ENCODE measurements at places on chromosomes 12 and 14.

DNA sequence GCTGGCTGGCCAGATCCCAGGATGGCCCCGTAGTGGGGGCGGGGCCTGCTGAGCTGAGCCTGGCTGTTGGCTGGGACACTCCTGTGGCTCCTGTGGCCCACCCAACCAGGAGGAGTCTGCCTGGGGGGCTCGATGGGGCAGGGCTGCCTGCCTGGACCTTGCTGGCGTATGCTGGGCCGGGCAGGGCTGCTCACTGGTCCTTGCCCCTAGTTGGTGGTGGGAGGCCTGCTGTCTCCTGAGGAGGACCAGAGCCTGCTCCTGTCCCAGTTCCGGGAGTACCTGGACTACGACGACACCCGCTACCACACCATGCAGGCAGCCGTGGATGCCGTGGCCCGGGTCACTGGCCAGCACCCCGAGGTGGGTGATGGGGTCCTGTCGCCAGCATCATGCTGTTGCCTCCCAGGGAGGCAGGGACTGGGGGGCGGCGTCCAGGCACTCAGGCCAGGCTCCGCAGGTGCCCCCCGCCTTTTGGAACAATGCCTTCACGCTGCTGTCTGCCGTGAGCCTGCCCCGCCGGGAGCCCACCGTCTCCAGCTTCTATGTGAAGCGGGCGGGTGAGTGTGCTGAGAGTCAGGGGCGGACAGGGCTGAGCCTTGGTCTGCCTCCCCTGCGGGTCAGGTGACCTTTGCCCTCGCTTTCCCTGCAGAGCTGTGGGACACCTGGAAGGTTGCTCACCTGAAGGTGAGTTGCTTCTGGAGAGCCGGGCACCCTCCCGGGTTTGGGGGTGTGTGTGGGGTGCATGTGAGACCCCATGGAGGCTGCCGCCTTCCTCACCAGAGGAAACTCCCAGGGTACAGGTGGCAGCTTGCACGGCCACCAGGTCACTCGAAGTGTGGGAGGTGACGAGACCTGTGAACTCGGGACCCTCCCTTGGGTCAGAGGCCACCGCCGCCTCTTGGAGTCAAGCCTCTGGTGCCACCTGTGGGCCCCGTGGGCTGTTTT is 3.4 kb downstream of the NOC4L start:
- DNase-seq: no peak
- no peak overlapping the region for H3K27ac ChIP-seq
- H3K36me3 ChIP-seq: no peaks in the 10 kb centered on the region
- H3K27me3 ChIP-seq: no peaks in the 10 kb centered on the region

GRCh38 chr14:103374121-103374520 is 11.1 kb upstream of the MARK3 start:
- DNase-seq: no peak
- H3K4me1 ChIP-seq: peaks cover 9% of the 10 kb centered on the region
- no peaks in the 10 kb centered on the region for H3K27me3 ChIP-seq
- no peak overlapping the region for H3K4me3 ChIP-seq

DNA sequence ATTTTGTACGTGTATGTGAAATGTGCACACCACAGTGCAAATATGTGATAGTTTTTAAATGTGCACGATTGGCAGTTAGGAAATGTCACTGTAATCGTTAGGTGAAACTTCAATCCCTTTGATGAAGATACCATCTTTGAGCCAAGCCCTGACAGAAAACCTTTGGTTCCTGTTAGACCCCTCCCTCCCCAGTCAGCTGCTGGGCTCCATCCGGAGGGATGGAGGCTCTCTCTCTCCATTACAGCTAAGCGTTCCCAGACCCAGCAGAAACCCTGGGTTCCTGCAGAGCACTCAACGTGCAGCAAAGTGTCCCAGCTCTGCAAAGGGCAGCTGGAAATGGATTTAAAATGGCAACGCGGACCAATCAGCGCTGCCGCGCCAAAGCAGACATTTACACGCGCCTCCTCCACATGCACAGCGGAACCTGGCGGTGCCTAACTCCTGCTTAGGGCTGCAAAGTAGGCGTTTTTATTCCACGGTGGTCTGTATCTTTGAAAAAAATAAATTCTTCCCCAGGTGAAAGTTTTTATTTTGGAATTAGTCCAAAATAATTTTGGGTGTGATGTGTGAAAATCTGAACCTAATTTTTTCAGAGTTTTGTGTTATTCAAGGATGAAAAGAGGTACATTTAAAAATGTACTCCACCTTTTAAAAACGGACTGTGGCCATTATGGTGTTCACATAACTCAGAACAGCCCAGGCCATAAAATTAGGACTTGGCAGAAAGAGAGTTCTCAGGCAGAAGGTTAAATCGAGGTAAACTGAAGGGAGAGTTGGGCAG is 1.4 kb upstream of the HMGA2 start:
- peak overlapping the region; percentile 91 for H3K4me3 ChIP-seq
- peaks cover 36% of the 10 kb centered on the region for H3K4me1 ChIP-seq
- peak overlapping the region; percentile 75 for H3K27ac ChIP-seq
- no peaks in the 10 kb centered on the region for H3K27me3 ChIP-seq

DNA sequence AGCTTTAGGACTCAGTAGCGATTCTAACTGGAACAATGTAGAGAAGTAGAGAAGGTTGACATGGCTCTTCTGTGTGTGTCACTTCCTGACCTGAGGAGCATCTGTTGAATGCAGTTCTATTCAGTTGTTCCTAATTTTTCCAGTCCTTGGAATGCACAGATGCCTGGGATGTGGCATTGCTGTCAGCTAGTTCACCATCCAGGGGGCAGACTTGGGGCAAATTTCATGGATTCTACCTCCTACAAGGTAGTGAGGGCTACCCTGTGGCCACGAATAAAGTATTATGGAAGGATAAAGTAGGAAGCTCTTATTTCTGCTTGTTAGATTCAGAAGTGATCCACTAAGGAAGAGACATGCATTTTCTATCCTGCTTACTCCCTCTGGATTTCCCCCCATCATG is 74.4 kb upstream of the GPATCH2L start:
- DNase-seq: no peak
- H3K27me3 ChIP-seq: no peaks in the 10 kb centered on the region
- H3K27ac ChIP-seq: no peak overlapping the region
- no peaks in the 10 kb centered on the region for H3K4me1 ChIP-seq

- no peak overlapping the region for H3K27ac ChIP-seq
- H3K27me3 ChIP-seq: no peaks in the 10 kb centered on the region
- H3K4me1 ChIP-seq: no peaks in the 10 kb centered on the region
- H3K4me3 ChIP-seq: no peak overlapping the region
- no peaks in the 10 kb centered on the region for H3K36me3 ChIP-seq
Measured at GRCh38 chr12:39252628-39253027, 190.3 kb downstream of the KIF21A start.

Measured in GM23248 (cell line).